ENCODE measurements at places on chromosomes 2 and 18.

- DNase-seq, result no peak
Observed at GRCh38 chr2:149456285-149456684, 125.9 kb downstream of the LYPD6 start.

- DNase-seq, result no peak
Observed at GRCh38 chr2:3172265-3172935, 205.2 kb downstream of the EIPR1 start.

GRCh38 chr2:26848336-26849055 lies 564 bp downstream of the DPYSL5 start:
- DNase-seq, result peak; percentile 69

DNA sequence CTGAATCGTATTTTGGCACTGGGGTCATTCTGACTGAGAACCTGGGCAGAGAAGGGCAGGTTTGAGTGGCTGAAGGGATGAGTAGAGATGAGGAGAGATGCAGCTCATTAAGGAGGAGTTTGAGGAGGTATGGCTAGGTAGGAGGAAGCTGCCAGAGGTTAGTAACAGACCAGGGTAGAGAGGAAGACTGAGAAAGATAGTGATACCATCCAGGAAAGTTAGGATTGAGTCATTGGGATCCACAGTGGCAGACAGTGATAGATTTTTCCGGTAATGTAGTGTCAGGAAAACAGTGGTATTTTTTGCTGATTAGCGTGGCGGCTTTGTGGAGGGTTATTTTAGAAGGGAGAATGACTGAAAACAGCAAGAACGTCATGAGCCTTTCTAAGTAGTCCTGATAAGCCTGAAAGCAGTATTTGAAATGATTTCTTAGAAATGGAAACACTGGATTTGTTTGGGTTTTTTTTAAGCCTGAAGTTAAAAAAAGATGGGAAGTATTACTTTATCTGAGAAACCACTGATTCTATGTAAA lies 65.6 kb upstream of the STON1 start:
- DNase-seq, result no peak

DNA sequence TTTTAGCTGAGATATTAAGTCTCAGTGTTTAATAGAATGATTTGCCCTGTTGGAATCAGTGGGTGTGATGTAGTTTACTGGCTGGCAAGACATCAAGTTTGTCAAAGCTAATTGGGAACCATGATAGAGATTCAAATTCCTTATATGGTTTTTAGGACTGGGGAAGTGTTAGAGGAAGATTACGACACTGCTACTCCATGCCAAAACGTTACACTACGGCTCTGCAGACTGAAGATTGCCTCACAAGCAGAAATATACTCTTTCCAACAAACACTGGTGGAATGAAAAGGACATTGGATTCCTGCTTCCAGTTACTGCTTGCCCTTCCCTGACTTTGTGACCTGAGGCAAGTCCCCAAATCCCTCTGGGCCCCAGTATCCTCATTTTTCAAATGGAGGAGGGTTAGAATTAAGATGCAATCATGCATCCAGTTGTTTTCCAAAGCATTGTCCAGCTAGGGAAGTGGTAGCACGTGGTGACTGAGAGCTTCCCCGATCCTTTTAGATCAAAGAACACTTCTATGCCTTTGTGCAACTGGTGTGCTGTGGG lies 147.6 kb downstream of the CDC42EP3 start:
- DNase-seq, result no peak

- no peak for DNase-seq
Observed at GRCh38 chr2:10829299-10829698, 16.7 kb upstream of the PDIA6 start.

DNA sequence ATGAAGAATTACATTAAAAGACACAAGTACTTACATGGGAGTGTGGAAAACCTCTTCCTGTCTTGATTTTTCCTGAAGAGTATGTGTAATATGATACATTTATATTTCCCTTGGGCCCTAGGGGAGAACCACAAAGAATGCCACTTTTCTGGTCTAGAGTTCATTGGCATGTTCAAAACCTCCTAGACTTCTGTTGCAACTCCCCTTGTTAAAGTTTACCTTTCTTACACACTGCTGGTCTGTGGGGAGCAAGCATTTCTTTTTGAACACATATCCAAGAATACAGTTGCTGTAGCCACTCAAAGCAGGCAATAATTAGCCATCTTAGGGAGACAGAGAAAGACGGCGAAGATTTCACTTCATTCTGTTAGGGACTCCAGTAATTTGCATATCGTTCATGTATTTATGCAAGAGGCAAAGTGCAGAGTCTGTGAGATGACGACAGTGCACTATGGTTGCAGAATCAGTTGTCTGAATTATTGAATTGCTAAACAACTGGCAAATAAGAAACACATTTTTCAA lies 103.5 kb downstream of the NOL4 start:
- DNase-seq, result peak; percentile 59

- no peak for DNase-seq
Observed at GRCh38 chr2:128623776-128624761, 305.4 kb upstream of the HS6ST1 start.

GRCh38 chr2:75710220-75710576 lies 517 bp downstream of the GCFC2 start:
- DNase-seq, result no peak

GRCh38 chr2:237964194-237964577 lies 2.6 kb upstream of the UBE2F start:
- DNase-seq, result no peak

GRCh38 chr2:101089419-101089818 lies 61.8 kb downstream of the TBC1D8 start:
- peak; percentile 61 for DNase-seq

- DNase-seq, result peak; percentile 61
Observed at GRCh38 chr2:23616630-23617029, 231.7 kb downstream of the KLHL29 start.

GRCh38 chr2:190627448-190628412 lies 21.2 kb upstream of the NAB1 start:
- DNase-seq, result peak; percentile 37

GRCh38 chr18:21943456-21943855 lies 202.9 kb downstream of the MIB1 start:
- no peak for DNase-seq

DNA sequence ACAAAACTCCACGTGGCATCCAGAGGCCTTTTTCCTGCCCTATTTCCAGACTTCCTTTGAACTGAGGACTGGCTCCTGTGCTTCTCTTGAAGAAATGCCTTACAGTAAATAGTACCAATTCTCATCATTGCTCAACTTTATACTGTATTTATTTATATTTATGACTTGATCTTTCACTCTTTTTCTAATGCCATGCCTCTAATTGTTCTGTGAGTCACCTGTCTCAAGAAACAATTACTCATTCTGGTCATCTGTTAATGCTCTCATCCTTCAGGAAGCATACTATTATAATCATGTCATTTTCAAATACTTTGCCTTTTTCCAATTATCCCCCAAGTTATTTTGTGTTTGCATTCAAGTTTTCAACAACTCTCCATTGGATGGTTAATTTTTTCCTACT lies 85.9 kb downstream of the DCDC2C start:
- no peak for DNase-seq

DNA sequence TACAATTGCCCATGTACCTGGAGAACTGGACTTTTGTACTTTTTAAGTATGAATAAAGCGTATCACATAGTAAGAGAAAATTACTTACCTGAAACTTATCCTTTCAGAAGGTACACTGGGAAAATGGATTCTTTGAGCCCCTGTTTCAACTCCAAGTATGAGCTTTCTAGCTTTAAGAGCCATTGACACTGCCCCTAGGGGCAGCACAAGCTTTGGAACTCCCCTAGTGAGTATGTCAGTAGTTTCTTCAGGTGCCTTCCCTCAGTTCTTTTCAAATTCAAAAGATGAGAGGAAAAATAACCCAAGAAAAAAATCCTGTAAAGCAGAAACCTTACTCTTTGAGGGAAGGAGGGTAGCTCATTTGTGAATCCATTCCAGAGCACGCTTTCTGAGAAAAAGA lies 124.1 kb downstream of the MEMO1 start:
- peak; percentile 18 for DNase-seq

DNA sequence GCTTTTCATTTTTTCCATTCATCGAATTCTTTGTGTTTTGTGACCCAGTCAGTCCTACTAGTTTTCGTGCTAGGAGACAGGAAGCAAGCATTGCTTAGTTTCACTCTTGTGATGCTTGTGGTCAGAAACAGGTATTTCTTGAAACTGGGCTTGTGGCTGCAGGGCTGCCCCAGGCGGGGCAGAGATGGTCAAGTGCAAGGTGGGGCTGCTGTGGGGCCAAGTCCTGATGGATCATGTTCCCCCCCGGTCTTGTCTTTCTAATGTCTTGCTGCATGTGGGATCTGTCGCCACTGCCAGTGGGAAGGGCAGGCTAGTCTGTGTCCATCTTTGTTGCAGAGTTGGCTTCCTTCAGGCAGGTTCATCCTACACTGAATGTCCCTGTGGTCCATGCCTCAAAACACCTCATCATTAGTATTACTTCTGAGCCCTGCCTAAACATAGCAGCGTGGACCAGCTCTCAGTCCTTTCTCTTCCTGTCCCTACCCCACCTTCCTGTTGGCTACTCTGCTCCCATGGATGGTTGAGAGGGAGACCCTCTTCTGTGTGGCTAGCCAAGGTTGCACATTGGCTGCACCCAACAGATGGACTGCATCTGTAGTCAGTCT lies 38.7 kb downstream of the INPP4A start:
- peak; percentile 39 for DNase-seq

GRCh38 chr2:12300019-12300602 lies 416.6 kb upstream of the TRIB2 start:
- no peak for DNase-seq

GRCh38 chr18:72986103-72986502 lies 118.3 kb upstream of the NETO1 start:
- peak; percentile 13 for DNase-seq

DNA sequence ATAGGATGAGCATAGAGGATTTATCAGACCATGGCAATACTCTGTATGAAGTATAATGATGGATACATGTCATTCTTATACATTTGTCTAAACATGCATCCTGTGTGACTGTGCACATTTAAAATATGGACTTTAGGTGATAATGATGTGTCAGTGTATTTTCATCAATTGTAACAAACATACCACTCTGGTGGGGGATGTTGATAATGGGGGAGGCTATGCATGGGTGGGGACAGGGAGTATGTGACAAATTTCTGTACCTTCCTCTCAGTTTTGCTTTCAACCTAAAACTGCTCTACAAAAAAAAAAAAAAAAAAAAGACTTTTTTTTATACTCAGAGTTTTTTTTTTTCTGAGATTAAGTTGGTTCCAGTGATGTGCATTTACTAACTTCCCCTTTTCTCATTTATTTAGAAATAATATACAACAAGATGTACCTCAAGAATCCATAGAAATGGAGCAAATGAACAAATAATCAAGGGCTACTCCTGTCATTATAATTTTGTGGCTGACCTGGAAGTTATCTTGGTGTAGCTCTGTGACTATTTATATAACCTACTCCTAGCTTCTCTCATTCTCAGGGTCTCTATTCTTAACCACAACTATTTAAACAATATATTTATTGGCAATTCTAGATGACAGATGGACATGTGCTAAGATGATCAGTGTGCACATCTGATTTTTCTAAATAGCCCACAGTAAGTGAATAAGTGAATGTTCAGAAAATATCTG lies 108.9 kb upstream of the ITGA4 start:
- DNase-seq, result no peak

GRCh38 chr2:123136419-123136818 lies 888.7 kb upstream of the CNTNAP5 start:
- DNase-seq, result no peak

DNA sequence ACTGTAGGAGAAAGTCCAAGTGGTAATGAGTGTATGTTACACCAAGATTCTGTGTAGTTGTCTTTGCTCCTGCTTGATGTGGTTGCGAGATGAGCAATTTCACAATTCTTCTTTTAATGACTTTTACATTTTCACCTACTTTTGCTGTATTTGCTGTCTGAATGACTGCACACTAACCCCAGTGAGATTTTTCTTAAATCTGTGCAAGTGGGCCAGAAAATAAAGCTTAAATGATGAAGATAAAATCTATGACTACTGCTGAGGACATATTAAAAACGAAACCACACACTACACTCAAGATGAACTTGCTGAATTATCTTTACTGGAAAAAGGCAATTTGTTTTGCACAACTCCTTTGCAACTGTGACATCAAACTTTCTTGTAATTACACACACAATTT lies 4.1 kb downstream of the LDAH start:
- DNase-seq, result no peak

GRCh38 chr18:71665131-71665530 lies 879.0 kb downstream of the CBLN2 start:
- DNase-seq, result no peak

DNA sequence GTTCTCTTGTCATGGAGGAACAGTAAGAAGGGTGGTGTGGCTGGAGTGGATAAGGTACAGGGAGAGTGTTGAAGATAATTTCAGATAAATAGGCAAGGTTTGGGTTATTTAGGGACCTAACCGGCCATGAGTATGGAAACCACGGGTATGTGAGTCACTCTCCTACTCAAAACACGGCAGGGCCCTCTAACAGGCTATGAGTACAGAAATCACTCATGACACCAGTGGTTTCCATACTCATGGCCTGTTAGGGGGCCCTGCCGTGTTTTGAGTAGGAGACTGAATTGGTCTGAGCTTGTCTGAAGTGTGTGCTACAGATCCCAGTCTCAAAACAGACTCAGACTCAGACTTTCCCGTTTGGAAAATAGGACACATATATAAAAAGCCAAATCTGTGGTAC lies 428.4 kb upstream of the HNMT start:
- no peak for DNase-seq

GRCh38 chr18:37006742-37007141 lies 177.8 kb downstream of the KIAA1328 start:
- no peak for DNase-seq

- no peak for DNase-seq
Observed at GRCh38 chr18:9178557-9178956, 42.0 kb downstream of the ANKRD12 start.

GRCh38 chr2:201186982-201187381 lies 4.0 kb downstream of the CASP10 start:
- DNase-seq, result no peak

GRCh38 chr18:69949538-69949936 lies 1.9 kb upstream of the CD226 start:
- no peak for DNase-seq

GRCh38 chr2:234091432-234091879 lies 41.0 kb downstream of the SPP2 start:
- no peak for DNase-seq

DNA sequence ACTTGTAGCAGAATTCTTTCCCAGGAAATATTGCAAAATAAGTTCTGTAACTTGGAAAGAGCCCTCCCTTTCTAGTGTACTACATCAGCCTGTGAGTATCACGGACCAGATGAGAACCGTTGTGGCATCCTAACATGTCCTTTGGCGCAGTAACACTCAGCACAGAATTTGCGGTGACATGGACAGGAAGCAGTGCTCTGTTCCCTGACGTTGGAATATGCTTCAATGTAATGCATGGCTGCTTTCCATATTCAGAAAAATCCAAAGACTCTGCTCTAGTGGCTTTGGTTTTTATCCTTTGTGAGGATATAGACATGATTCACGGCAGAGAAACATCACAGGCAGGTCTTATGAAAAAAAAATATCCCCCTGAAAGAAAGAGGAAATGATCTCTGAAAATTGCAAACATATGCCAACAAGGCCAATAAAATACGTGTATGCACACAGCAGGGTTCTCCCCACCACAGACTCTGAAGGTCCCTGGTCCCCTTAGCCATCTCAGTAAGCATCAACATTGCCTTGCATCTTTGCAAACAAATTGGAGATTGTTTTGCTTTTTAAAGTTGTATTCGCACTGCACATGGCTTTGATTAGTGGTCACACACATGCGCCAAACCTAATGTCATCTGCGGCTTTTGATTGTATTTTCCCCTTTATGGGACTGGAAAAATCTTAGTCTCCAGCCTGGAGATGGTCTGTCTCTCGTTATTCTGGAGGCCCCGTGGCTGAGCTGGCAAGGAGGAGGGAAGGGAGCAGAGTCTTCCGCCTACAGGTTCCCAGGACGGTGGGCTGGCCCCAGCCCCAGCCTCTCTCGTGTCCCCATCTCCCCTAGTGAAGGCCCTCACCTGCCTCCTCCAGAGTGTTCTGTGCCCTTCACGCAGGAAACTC lies 122.9 kb downstream of the COPS8 start:
- DNase-seq, result no peak
